ENCODE measurements at places on chromosomes 12 and 14.

GRCh38 chr14:37597538-37597913, 2.1 kb downstream of the TTC6 start:
- peak; percentile 63 for DNase-seq

- no peak for DNase-seq
Observed at GRCh38 chr12:130860311-130860710, 11.6 kb upstream of the RAN start.

DNA sequence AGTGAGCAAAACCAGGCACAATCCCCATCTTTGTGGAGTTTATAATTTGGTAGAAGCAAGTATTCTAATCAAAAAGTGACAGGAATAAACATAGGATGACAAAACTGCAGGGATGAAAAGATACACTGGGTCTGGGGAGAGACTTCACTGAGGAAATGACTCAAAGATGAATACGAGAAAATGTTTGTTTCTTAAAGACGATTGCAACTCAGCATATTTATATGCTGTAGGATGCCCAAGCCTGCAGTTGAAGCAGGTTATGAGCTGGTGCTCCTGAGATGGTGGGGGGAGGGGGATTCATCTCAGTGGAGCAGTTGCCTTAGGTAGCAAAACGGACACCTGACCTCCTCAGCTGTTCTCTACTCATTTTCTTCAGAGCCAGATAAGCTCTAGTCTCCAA, 13.4 kb upstream of the SLC38A4 start:
- no peak for DNase-seq

DNA sequence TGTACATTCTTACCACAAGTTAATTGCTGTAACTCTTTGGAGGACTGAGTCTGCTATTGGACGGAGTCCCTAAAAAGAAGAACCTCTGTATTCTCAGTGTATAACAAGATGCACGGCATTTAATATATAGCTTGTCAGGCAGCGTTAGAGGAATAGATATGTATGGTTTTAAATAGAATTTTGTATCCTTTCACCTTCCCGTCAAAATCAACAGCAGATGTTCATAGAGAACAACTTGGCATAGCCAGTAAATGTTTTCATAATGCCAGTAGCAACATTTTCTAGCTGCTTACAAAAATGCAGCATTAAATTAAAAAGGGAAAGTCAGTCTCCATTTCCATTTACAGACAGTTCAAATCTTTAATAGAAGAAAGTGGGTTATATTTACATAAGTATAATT, 6.8 kb downstream of the SCYL2 start:
- DNase-seq, result no peak

GRCh38 chr12:115407036-115407435, 723.1 kb upstream of the TBX3 start:
- no peak for DNase-seq

- peak; percentile 31 for DNase-seq
Observed at GRCh38 chr14:47194055-47194454, 481.4 kb downstream of the MDGA2 start.

DNA sequence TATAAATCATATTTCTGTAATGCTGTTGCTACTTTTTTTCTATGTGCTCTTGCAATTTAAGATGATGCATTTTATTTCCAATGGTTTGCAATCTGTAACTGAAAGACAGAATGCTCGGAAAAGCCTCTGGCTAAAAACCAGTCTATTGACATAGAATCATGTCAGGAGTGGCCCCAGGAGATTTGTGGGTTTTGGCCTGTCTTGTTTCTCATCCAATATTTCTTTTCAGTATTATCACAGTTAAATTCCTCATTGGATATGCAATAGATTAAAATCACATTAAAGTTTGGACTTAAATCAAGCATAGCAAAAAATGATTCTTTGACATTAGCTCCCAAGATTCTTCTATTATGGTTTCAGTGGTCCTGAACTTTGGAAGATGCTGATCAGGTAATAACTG, 19.1 kb upstream of the SLC38A2 start:
- no peak for DNase-seq

GRCh38 chr12:116135209-116135930, 142.1 kb downstream of the MED13L start:
- DNase-seq, result peak; percentile 89

GRCh38 chr12:121626853-121627640, 717 bp downstream of the ORAI1 start:
- DNase-seq, result peak; percentile 78

DNA sequence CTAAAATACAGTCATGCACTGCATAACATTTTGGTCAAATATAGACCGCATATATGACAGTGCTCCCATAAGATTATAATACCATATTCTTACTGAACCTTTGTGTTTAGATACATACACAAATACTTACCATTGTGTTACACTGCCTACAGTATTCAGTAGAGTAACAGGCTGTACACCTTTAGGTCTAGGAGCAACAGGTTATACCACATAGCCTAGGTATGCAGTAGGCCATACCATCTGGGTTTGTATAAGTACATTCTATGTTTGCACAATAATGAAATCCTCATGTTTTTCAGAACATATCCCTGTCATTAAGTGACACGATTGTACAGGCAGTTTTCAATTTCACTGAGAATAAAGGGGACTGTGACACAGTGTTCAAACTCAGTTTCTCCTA, 22.3 kb downstream of the KDM5A start:
- DNase-seq, result no peak

DNA sequence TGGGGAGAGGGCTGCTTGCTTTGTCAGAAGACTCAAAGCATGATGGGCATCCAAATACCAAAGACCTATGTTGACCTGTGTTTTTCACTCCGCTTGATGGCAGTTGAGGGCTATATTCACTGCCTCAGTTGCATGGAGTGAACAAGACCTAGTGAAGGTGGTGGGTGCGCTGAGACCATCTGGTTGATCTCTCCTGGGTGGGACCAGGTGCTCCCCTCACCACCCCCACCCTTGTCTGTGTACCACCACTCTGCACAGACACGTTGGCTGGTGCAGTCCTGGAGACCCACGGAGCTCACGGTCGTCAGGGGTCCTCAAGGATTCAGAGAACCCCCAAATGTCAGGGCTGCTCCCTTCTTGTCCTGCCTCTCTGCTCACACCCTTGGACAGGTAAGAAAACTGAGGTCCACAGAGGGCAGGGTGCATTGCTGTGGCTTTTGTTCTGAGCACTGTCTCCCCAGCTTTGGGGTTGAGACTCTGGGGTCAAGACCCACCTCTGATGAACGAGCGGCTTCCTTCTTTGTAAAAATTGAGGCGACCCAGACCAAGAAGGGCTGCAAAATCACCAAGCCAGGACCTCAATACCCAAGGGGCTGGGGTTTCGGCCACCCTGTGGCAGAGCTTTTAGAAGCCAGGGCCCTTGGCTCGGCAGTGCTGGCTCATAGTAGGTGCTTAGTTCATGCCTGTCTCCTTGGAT, 166.3 kb upstream of the RTL1 start:
- DNase-seq, result no peak

- DNase-seq, result peak; percentile 69
Observed at GRCh38 chr12:44930972-44931600, 55.0 kb upstream of the NELL2 start.

- DNase-seq, result no peak
Observed at GRCh38 chr12:127860536-127860935, 406.4 kb upstream of the TMEM132C start.

DNA sequence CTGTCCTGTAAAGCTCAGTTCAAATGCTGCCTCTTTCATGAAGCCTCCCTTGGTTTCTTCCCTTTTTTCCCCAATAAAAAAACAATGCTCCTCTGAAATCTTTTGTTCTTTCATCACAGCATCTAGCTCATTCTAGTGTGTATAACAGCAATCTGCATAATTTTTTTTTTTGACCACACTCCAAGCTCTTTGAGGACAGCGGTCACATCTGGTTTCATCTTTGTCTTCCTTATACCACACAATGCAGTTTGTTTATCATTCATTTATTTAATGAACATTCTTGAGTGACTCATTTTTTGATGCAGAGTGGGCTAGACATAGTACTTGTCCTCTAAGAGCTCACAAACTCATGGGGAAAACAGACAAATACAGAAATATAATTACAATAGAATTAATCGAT, 7.3 kb downstream of the GNG2 start:
- no peak for DNase-seq

GRCh38 chr14:94933486-94933885, 163.6 kb upstream of the GSC start:
- no peak for DNase-seq

GRCh38 chr12:10558301-10558700, 52.6 kb downstream of the EIF2S3B start:
- no peak for DNase-seq

DNA sequence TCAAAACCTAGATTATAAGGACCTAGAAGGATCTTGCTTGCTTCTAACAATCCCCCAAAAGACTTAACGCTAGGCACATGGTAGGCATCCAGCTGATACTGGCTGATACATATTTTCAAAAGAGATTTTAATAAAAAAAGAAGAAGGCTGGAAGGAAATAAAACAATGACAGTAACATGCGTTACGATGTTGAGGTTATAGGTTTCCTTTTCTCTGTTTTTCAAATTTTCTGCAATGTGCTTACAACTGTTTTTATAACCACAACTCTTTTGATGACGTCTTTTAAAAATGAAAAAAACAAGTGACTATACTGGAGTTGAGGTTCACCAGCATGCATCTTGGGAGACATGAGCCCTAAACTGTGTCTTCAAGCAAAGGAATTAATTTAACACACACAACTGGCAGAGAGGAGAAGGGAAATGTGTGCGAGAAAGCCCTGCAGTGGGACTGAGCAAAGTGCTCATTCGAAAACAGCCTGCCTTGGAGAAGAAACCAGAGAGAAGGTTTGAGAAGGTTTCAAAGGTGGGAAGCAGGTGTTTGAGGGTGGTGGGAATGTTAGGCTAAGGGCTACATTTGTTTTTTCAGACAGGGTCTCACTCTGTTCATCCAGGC, 80.4 kb downstream of the DUSP16 start:
- no peak for DNase-seq

DNA sequence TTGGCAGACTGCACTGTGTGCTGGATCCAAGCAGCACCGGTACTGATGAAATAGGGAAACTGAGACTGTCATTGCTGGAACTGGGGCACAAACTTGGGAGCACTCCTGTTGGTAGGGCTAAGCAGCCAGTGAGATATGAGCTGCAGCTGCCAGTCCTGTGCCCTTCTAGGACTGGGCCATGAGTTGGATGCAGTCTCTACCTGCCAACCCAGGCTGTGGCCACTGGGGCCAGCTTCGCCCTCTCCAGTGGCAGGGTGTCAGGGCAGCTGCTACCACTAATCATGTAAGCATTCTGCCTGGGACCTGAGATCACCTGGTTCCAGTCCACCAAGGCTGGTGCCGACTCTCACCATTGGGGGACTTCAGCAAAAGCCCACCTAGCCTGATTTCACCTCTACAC, 121.1 kb downstream of the PAWR start:
- no peak for DNase-seq

- DNase-seq, result peak; percentile 63
Observed at GRCh38 chr12:132288516-132289215, 40.7 kb downstream of the GALNT9 start.

DNA sequence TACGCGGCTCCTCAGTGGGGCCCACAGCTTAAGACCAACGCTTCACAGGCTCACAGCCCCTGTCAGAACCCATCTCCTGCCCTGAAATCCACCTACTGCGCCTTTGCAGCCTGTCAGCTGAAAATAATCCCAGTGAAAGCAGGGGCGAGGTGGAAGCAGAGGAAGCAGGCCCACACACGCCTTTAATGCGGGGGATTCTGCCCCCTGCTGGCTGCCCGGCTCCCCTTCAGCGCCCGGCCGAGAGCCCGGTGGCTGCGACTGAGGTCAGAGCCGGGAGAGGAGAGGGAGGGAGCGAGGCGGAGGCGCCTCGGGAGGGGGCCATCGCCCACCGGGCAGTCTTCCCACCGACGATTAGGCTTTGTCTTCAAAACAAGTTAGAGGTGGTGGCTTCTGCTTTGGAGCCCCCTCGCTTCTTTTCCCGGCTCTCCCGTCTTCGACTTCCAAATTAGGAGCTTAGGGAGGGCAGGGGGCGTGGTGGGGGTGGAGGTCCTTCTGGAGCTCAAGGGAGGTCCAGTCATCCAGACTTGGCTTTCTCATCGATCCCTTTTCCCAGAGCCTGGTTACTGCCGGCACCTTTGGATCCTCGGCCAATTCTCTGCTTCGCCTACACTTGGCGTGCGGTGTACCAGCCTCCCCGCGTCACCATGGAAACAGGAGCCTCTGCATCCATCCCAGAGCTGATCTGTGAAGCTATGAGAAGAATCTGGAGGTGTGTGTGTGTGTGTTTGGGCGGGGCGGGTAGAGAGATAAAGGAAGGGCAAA, 25.2 kb upstream of the RND1 start:
- peak; percentile 76 for DNase-seq

- no peak for DNase-seq
Observed at GRCh38 chr12:5114436-5114835, 70.8 kb downstream of the KCNA5 start.

DNA sequence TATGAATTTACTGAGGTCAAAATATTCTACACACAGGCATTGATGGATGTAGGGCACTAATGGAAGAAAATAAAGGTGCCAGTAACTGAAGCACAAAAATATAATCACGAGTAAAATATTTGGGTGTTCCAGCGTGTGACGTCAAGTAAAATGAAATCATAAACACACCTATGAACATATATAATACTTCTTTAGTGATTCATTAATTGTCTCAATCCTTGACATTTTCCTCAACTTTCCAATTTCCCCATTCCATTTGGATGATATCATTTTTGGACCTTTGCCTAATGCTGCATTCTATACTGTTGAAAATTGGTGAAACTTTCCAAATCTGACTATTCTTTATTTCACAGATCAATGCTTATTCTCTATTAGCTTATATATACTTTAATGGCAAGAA, 649.3 kb downstream of the GALC start:
- peak; percentile 9 for DNase-seq

- peak; percentile 32 for DNase-seq
Observed at GRCh38 chr12:119659289-119659897, 8.5 kb upstream of the PRKAB1 start.

DNA sequence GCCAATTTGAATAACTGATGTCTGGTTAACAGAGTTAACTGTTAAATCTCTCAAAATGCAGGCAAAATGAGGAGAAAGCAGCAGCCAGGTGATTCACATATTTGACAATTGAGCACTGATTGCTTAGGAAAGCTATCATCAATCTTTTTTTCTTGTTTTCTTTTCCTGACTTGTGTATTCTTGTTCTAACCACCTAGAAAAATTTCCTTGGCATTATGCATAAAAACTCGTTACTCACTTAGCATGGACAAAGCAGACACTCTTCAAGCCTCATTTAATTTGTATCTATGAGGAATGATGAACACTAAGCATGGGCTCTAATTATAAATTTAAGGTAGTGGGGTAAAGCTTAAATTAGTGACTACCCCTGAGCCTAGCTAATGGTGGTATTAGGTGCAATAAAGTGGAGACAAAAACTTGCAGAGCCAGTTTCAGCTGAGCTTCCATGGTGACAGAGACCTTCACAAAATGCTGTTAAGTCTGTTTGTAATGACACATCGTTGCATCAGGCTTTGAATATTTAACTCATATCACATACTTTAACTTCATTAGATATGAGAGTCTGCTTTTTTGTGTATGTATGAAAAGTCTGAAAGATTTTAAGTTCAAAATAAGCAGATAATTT, 52.0 kb downstream of the RASSF9 start:
- DNase-seq, result peak; percentile 44

Measured in kidney tubule cell (primary cell).